ENCODE measurements at places on chromosomes 16 and 17.

GRCh38 chr17:31252741-31253140, 44.3 kb downstream of the OMG start:
- no peak for DNase-seq

- peak; percentile 12 for DNase-seq
Measured at GRCh38 chr16:72841506-72841905, 206.4 kb downstream of the ZFHX3 start.

- DNase-seq = peak; percentile 56
Measured at GRCh38 chr16:56632156-56632847, at the start of gene MT1M. Gene MT1M, plus strand, starts transcription at chr16:56632659. Its CDS starts 73 bp downstream, at chr16:56632732.

- no peak for DNase-seq
Measured at GRCh38 chr17:60398227-60398959, 6.5 kb upstream of the USP32 start.

- no peak for DNase-seq
Measured at GRCh38 chr16:754656-755055, 5.9 kb upstream of the MSLN start.

GRCh38 chr16:15970202-15970601, 20.8 kb downstream of the ABCC1 start:
- DNase-seq = no peak

DNA sequence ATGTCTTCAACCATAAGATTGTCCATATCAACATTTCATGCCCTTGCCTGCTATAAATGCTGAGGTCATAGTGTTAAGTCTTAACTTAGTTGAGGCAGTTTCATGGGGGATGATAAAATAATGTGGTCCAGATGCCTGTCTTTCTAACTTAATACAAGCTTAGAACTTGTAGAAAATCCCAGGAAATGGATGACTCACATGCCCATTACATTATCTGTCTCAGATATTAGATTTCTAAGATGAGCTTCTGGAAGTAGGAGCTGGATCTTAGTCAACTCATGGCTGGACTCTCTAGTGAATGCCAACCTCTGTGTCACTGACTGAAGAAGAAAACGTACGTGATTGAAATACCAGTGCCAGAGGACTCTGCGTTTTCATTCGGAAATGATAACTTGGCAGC, 797.5 kb upstream of the EEF2KMT start:
- no peak for DNase-seq

GRCh38 chr17:55584055-55584685, 72.9 kb upstream of the SMIM36 start:
- DNase-seq = no peak

GRCh38 chr17:76935331-76935730, 67.1 kb downstream of the MGAT5B start:
- peak; percentile 15 for DNase-seq

DNA sequence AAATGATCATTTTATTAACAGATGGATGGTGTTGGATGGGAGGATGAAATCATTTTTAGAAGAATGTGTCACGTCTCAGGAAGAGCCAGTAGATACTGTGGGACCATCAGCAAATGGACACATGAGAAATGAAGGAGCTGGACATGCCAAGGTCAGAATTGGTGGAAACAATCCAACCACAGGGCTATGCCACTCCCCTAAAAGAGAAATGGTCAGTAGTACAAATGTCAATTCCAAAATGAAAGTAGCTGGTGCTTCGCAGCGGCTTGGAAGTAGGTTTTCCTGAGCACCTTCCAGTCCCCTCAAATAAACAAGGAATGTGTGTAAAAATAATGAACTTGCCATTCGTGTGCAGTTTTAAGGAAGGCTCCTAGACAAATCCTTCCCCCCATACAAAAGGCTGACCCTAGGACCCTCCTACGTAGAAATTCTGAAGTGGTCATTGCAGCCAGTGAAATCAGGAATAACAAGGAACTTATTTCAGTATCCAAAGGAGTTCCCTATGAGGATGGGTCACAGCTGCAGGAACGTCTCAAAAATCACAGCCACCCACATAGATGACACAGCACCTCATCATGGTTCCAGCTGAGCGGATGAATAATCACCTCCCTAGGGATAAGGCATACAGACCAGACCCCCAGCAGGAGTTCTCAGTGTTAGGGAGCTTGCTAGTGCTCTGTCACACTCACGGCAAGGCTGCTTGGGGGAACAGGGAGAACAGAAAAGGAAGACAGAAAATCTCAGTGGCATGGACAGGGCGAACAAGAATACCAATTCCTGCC, 239.2 kb downstream of the HS3ST3A1 start:
- no peak for DNase-seq

GRCh38 chr17:17172990-17173389, 33.1 kb downstream of the PLD6 start:
- no peak for DNase-seq

- DNase-seq = peak; percentile 65
Measured at GRCh38 chr17:32483451-32484019, 3.3 kb upstream of the CDK5R1 start.

GRCh38 chr17:43431714-43432523, 33.1 kb downstream of the ARL4D start:
- no peak for DNase-seq

- no peak for DNase-seq
Measured at GRCh38 chr16:71954699-71955195, 45.5 kb downstream of the PKD1L3 start.

- DNase-seq = no peak
Measured at GRCh38 chr16:35506018-35506897, 2046.8 kb downstream of the TP53TG3F start.

DNA sequence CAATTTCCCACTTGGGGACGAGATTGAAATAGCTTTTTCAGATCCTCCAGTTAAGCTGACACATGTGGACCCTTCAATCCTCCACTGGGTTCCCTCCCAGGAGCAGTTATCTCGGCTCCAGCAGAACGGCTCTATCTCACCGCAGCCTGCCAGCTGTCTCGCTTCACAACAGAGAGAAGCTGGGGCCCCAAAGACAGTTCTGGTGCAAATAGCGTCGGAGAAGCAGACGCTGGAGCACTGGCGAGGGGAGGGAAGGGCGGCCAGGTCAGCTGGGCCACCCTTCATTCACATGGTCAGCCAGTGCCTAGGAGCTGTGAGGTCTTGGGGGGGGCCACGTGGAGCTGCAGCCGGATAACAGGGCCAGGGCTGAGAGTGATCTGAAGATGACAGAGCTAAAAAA, 141.3 kb upstream of the SDK2 start:
- DNase-seq = no peak

DNA sequence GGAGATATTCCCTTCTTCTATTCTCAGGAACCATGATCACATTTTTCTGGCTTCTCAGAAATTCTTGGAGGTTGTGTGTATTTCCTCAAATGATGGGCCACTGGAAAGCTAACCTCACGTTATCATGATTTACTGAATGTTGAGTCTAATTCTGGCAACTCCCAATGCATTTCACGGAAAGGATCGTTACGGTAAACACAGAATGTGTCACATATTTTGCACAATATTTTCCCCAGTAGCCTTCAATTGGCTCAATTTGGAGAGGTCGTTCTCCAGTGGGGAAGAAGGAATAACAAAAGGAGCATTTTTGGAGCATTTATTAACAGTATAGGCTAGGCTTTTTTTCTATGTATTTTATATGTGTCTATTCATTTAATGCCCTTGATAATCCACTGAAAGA, 450.3 kb downstream of the HAPSTR1 start:
- DNase-seq = no peak

DNA sequence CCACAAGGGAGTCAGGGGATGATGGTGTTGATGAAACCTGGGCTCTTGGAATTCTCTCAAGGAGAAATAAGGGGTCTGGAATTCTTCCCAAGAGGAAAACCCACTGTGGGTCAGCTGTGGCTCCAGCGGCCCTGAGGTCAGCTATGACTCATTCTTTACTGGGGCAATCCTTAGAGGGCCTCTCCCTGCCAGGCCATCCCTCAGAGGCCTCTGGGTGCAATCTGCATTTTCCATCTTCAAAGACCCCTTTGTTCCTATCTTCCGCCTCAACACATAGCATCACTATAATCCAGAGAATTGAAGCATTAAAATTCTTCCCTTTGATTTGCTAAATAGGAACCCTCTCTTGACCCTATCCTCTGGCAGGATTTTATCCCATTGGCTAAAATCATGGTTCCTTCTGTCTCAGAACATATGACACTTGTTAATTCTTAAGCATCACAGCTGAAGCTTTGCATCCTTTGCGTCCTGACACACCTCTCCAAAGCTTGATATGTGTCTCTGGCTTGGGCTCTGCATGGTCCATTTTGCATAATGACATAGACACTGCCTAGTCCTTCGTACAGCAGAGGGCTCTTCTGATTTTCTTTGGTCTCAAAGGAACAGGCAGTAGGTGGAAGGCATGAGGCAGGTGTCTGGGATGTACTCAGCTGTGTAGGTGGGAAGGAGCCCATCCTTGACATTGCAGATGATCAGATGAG, 4.4 kb upstream of the KRT37 start:
- no peak for DNase-seq

GRCh38 chr16:27289669-27290068, 21.1 kb upstream of the NSMCE1 start:
- no peak for DNase-seq

- no peak for DNase-seq
Measured at GRCh38 chr17:73534209-73534909, 109.9 kb downstream of the SDK2 start.

GRCh38 chr16:4862639-4863038, 15.4 kb downstream of the UBN1 start:
- peak; percentile 24 for DNase-seq

- DNase-seq = no peak
Measured at GRCh38 chr17:77429369-77429968, 288.7 kb downstream of the SEC14L1 start.

- no peak for DNase-seq
Measured at GRCh38 chr17:50916026-50916707, 50.0 kb upstream of the TOB1 start.

DNA sequence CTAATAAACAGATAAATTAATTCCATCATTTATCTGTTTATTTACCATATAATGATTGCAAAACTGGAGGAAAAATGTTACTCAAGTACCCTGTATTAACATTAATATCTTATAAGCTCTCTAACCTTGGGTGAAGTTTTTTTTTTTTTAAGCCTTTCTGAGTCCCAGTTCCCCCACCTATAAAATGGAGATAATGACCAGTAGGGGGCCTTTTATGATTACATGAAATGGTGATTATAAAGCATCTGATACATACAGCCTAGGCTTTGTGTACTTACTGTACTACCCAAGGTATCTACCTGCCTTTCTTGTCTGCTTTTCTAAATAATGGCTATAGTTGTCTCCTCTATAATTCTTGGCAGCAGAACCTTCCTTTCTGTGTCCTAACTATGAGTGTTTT, 22.6 kb downstream of the LRRC36 start:
- DNase-seq = peak; percentile 6

DNA sequence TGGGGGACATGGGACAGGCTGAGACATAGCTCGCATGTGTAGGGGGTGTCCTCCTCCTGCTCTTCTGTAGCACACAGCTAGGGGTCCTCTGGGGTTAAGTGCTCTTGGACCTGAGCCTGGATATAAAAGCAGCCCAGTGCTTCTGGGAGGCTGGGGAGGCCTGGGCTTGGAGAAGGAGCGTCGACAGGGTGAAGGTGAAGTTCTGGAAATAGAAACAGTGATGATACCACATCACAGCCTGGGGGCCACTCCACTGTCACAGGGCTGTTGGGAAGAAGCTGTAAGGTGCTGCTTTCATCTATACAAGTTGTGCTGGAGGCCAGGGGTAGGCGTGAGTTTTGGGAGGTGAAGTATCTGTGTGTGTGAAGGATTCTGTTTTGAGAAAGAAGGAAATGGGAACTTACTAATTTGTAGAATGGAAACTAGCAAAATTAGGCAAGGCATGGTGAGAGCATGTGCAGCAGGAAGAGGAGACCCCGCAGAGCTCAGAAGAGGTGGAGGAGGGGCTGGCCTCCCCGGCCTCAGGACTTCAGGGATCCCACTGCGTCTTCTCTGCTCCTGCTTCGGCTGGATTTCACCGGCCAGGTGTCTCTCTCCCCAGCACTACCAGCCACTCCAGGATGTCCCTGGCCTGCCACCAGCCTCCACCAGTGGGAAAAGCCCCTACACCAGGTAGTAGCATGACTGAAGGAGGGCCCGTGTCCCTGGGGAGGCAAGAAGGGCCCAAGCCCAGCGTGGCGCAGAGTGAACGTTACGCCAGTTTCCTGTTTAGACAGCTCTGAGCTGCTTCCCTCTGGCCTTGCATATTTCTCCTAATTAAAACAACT, 19.4 kb downstream of the PLCG2 start:
- DNase-seq = no peak

DNA sequence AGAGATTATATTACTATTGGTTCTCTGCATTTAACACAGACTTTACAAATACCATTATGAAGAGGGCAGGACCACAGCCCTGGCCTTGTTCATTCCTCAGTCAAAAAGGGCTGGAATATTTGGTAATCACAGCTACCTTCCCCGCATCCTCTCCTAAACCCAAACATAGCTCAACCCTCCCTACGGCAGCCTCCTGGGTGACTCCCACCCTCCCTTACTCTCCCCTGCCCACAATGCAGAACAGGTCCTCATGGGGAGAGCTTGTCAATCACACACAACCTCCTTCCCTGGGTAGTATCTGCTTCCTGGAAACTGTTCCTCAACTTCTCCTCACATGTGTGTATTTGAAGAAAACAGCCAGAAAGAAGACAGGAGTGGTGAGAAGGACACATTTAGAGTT, 224.2 kb downstream of the C16orf78 start:
- no peak for DNase-seq

DNA sequence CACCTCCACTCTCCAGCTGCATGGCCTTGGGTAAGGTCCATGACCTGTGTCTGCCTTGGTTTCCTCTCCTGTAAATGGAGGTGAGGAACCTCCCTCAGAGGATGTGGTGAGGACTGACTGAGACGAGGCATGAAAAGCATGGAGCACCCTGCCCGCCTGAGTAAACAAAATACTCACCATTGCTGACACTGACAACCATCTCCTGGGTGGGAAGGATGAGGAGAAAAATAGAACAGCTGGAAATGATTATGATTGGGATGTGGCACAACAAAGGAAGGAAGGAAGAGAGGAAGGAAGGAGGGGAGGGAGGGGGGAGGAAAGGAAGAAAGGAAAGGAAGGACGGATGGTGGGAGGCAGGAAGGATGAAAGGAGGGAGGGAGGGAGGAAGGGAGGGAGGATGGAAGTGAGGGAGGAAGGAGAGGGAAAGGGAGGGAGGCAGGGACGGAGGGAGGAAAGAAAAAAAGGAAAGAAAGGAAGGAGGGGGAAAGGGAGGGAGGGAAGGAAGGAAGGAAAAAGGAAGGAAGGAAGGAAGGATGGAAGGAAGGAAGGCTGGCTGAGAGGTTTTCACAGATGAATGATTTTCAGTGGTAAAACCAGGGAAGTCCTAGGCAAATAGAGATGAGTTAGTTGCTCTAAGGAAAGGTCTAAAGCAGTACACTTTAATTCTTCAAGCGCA, 276.5 kb upstream of the XYLT1 start:
- no peak for DNase-seq

- no peak for DNase-seq
Measured at GRCh38 chr16:72285324-72285723, 113.4 kb upstream of the PMFBP1 start.

DNA sequence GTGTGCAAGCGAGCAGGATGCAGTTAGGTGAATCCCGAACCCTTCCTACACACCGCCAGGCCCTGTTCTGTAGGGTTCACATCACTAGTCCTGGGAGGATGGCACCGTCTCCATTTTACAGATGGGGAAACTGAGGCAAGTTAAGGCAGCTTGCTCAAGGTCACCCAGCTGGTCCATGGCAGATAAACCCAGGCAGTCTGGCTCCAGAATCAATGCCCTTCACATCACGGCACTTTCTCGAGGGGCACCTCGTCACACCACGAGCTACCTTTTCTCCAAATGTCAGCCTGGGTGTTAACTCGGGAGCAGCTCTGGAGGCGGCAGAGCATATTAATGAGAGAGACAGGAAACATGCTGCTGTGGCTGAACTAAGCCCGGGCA, 9.5 kb downstream of the NOB1 start:
- no peak for DNase-seq

Measured in fibroblast of gingiva (primary cell).